ENCODE measurements at places on chromosomes 3 and 15. TPM values are rescaled to one million over a fixed set of nuclear protein-coding genes. Genes with fewer than 3 reads are reported as not detected.
A peak's percentile ranks its signal among the peaks of the same experiment; 100 is the strongest.

SNX22 gene
- 6.4 TPM for total RNA-seq

CRYGS gene
- 1.1 TPM for total RNA-seq

MAP6D1 gene
- 12.4 TPM for total RNA-seq

CPLX3 gene
- not detected for total RNA-seq

DNA sequence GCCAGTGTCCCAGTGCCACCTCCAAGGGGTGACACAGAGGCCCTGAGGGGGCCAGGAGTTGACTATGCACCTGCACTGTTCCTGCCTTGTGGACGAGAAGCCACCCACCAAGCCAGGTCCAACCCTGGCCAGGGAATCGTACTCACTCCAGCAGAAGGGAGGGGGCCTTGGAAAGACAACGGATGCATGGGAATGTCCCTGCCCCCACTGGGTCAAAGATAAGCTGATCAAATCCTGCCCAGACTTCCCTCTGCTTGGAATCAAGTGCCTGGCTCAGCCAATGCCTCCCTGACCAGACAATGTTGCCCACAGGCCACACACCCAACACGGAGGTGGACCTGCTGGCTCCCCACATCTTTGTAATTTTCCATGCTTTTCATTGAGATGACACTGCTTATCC, 23.9 kb downstream of the CACNA2D2 start:
- DNase-seq = no peak

- DNase-seq = no peak
These were observed 21.2 kb downstream of the WHAMM start for GRCh38 chr15:82830427-82831173.

- no peak for DNase-seq
These were observed 5.7 kb downstream of the KLHL40 start for GRCh38 chr3:42690766-42691680.

- peak; percentile 63 for DNase-seq
These were observed 602.1 kb downstream of the MAGI1 start for GRCh38 chr3:65436580-65436979.

DNA sequence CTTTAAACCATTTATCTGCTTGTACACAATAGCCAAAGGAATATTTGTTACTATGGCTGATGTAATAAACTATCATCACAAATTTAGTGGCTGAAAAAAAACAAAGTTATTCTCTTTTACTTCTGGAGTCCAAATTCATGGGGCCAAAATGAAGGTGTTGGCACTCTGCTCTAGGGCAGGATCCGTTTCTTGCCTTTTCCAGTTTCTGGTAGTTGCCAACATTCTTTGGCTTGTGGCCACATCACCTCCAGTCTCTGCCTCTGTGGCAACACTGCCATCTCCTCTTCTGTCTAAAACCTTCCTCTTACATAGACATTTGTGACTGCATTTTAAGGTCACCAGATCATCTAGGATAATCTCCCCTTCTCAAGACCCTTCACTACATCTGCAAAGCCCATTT, 27.3 kb downstream of the NIT2 start:
- no peak for DNase-seq

DNA sequence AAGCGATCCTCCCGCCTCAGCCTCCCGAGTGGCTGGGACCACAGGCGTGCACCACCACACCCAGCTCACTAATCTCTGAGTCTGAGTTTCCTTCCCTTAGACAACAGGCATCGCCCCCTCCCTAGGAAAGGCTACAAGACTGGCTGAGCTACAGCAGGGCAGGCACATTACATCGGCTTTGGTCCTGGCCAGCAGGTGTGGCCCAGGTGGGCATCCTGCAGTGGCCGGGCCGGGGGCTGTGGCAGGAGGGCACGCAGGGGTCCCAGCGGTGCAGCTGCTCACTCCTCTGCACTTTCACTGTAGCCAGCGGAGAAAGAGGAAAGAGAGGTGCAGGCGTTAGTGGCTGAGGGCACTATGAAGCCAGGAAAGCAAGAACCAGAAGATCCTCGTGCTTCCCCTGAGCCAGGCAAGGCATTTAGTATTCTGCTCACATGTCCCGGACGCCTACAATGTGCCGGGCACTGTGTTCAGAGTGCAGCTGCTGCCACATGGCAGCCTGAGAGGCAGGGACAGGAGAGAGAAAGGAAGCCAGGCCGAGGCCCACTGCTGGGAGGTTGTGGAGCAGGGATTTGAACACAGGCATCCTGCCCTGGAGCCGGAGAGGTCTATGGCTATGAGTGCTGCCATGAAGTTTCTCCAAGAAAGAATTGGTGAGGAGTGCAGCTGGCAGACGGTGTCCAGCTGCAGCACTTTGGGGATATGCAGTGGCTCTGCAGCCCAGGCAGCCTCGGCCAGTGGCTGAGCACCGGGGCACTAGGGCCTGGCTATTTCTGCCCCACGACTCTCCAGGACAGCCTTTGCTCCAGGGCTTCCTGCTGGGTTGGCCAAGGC, 22.3 kb downstream of the GRIP2 start:
- no peak for DNase-seq

GRCh38 chr3:171585039-171585438, 124.8 kb upstream of the TNIK start:
- no peak for DNase-seq

GRCh38 chr15:40985541-40986330, 32.5 kb downstream of the CHAC1 start:
- DNase-seq = no peak

- no peak for DNase-seq
These were observed 144.6 kb upstream of the TMCO5A start for GRCh38 chr15:37789881-37790280.

DNA sequence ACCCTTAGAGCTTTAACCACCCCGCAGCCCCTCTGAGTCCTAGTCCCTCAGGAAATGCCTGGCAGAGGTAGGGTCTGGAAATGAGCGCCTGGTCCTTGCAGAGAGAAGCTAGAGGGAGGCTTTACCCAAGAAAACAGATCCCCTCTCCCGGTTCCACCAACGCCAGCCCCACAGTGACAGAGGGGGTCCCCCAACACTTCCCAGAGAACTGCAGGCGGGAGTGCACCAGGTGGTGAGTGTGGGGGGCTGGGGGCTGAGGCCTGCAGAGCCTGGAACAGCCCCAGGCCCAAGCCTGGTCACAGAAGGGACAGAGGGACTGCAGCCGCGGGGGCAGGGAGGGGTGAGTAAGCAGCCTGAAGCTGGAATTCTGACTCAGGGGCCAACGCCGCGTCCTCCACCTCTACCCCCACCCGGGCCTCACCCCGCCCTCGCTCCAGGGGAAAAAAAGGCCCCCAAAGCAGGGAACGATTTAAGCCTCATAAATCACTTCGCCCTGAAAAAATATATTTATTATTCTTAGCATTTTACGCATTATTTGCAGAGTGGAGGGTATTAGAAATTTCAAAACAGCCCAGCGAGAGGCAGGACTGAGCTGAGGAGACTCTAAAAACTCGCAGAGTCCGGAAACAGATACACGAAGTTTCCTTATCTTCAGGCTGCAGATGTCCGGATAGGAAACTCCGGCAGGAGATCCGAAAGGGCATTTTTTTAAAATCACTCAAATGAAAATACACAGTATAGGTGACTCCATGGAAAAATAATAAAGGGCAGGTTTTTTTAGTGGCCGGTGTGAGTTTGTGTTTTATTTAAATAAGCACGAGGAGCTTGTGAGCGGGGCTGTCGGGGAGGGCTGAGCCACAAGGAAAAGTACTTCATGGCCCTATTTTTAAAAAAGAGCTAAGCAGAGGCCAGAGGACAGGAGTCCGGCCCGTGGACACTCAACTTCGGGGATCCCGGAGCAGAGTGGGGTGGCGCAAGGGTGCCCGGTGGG, 10.0 kb downstream of the GATA2 start:
- peak; percentile 71 for DNase-seq

DNA sequence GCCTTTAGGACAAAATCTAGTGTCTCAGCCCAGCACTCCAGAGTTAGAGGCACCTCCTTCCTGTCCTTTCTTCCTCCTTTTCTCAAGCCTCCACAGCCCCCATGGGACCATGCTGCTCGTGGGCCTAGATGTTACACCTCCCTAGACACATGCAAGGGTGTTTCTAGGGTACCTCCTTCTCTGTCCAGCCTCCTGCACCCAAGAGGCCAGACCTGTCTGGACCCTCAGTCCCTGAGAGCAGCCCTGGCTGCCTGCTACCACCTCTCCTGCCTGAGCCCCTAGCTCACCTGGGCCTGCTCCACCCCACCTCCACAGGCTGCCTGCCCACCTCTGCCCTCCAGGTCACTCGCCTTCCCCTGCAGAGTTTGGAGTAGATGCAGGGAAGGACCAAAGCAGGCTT, 5.2 kb downstream of the LOXL1 start:
- DNase-seq = no peak

DNA sequence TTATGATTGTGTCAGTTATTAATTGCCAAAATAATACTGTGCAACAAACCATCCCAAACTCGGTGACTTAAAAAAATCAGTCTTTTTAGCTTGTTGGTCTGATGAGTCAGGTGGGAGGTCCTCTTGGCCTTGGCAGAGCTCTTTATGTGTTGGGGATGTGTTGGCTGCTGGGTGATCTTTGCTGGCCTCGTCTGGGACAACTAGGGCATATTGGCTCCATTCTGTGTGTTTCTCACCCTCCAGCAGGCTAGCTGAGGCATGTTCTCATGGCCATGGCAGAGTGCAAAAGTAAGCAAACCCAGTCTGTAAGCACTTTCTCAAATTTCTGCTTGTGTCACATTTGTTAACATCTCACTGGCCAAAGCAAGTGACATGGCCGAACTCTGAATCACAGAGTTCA, 251.6 kb downstream of the RPLP1 start:
- no peak for DNase-seq

DNA sequence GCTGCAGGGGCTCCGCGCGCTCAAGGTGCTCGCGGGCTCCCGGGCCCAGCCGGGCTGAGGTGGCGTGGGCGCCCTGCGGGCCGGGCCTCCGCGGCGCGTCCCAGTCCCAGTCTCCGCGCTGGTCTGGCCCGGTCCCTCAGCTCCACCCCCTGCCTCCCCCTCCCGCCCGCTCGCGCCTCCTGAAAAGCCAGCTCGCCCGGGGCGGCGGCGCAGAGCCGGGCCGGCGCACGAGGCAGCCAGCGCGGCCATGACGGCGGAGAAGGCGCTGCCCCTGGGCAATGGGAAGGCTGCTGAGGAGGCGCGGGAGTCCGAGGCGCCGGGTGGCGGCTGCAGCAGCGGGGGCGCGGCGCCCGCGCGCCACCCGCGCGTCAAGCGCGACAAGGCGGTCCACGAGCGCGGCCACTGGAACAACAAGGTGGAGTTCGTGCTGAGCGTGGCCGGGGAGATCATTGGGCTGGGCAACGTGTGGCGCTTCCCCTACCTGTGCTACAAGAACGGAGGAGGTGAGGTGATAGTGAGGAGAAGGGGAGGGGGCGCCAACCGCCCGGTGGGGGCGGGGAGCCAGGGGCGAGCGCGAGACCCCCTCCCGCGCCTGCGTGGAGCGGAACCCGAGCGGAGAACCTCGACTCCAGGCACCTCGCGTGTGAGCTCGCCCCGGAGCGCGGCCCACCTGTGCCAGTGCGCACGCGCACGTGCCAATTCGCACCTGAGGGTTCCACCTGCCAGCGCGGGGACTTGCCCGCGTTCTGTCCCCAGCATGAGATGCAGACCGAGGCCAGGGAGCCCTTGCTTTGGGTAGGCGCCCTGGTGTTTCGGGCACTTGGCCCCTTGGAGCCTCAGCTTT, at the start of gene SLC6A11:
SLC6A11 (plus strand) TSS at position 210 of the 844 bp plus-strand sequence; CDS start at position 248, 38 bp downstream.
- DNase-seq = peak; percentile 76

GRCh38 chr3:11283139-11283475, 10.9 kb downstream of the ATG7 start:
- DNase-seq = no peak

DNA sequence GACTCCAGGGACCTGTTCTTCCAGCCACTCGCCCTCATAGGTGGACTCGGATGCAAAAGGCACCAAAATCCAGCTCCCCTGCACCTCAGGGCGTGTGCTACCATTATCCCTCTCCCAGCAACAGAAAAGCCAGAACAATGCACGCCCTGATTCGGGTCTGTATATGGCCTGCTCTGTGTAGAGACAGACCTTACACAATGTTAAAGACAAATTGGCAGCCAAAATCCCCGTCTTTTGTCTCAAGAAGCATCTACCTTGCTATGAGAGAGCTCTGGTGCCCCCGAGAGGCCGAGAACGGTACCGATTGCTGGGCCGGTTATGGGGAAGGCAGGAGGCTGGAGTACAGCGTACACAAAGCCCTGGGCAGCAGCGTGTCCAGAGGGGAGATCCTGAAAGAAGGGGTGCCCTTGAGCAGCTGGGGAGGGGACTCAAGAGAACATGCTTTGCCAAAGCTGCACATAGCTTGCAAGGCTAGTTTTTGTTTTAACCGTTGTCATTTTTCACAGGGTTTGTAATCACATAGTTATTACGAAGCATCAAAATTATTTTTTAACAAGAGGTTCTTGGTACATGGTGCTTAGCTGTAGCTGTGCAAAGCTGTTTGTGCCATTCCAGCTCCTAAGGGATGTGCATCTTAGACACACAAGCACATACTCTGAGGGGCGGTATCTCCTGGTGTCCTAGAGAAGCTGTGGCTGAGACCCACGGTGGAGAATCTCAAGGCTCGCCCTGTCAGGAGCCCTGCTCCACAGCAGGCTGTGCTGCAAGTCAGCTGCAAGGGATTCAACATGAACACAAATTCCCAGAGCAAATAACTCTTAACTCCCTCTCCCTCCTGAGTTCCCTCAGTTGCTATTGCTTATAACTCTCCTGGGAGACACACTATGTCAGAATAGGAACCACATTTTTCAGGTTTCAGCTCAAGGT, 461.5 kb upstream of the PPP2R3A start:
- DNase-seq = peak; percentile 94
